ENCODE measurements at places on chromosomes 7 and 10.

DNA sequence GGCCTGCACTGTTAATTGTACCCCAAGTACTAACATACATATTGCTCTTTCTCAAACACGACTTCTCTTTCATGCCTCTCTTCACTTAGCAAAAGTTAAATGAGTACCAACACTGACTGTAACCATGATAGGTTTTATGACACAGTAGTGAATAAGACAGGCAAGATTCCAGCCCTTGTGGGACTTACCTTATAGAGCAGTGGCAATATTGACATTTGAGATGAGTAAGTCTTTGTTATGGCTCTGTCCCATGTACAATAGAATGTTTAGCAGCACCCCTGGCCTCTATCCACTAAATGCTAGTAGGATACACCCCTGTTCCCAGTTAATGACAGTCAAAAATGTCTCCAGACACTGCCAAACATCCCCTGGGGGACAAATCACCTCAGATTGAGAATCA, 11.9 kb upstream of the COL1A2 start:
- DNase-seq: no peak

- DNase-seq: no peak
These were observed 19.0 kb upstream of the COL1A2 start for GRCh38 chr7:94375691-94376090.

DNA sequence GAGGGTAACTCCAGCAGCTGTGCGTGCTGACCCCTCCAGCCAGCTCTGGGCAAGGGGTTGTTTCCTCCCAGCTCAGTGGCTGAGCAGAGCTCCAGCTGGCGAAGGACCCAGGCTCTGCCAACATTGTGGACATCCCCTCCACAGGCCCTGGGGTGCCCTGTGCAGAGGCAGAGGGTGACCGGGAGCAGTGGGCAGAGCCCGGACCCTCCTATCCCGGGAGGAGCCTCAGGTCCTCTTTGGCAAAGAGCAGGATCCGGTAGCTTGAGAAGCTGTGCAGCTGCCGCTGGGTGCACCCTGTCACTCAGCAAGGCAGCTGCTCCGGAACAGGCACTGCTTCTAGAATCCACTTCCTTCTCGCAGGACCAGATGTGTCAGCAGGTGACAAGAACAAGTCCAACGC, 175.9 kb downstream of the EBF3 start:
- DNase-seq: no peak

- no peak for DNase-seq
These were observed 23.6 kb downstream of the GNA12 start for GRCh38 chr7:2820508-2820934.

GRCh38 chr10:111634191-111634590, 549.4 kb downstream of the GPAM start:
- DNase-seq: no peak

Measured in COR-L47 (cell line).